ENCODE measurements at places on chromosomes 5 and 9.
A peak's percentile ranks its signal among the peaks of the same experiment; 100 is the strongest.

DNA sequence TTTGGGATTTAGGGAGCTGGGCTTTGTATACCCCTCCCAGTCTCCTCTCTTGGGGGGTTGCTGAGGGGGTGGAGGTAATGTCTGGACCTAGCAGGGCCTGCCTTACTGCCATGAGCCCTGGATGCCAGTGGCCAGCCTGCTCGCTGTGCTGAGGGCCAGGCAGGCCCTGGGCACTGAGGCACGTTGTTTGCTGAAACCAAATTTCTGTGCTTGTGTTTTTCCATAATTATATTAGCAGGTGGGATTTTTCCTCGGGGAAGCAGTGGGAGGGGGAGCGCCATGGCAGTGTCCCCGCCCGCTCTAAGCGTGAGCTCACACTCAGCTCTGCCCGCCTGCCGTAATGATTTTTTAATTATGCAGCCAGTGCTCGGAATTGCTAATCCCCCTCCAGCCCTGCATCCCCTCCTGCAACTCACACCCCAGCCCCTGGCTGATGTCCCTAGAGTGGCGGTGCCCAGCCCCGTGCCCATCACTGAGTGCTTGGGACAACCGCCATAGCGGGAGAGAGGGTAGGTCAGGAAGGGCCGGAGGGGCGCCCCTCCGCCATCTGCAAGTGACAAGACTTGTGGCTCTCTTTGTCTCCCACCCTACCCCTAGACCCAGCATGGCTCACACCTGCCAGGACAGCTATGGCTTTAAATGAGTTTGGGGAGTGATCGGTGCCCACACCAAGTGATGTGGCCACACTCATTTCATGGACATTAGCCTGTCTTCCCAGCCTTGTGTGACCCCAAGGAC, 20.9 kb downstream of the CXXC5 start:
- DNase-seq = no peak

DNA sequence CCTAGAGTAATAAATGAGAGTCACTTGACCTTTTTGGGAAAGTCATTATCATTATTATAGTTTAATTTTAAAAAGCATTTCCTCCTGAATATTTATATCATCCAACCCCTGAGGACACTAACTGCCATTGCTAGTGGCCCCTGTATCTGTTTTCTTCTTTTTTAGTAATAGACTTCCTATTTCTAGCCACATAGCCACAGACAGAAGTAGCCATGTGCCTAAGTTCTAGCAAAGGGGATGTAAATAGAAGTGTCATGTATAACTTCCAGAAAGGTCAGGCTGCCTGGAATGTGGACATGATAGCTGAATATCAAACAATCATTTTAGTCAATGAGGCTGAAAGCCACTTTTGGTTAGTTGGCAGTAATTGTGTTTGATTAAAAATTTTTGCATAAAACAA, 37.5 kb upstream of the IQGAP2 start:
- no peak for DNase-seq

- no peak for DNase-seq
Observed at GRCh38 chr5:112737070-112737462, 619 bp upstream of the APC start.

DNA sequence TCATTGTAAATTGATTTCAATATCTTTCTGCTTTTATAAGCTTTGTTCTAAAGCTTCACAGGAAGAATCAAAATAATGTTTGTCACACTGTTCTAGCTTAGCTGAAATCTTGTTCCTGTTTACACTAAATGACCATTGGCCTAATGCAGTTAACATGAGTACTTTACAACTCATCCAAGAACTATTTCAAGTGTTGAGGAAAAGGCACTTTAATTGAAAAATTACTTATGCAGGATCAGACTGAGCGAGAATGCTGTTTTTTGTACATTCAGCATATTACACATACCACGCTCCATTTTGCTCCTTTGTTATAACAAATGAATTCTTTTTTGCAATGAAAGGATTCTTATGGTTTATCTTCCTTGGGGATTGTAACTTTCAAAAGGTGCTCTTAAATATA, 22.4 kb upstream of the SMIM15 start:
- DNase-seq = no peak

- no peak for DNase-seq
Observed at GRCh38 chr5:154395407-154396106, 50.2 kb upstream of the SAP30L start.

DNA sequence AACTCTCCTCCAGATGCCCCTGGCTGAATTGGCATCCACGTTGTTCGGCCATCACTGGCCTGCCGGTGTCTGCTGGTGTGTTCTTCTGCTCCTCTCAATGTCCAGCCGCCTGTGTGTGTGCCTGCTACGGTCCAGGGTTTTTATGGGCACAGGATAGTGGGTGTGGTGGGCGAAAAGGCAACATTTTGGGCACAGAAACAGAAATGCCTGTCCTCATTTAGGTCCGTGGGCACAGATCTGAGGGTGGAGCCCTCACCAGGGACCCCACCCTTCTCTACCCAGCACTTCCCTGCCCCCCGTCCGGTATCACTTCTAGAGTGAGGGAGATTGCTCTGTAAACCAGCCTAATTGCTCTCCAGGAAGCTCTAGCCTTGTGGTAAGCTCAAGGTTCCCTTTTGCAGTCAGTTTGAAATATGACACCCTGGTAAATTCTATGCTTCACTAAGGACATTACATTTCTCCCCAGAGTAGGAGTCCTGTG, 410.1 kb downstream of the MAT2B start:
- no peak for DNase-seq

- no peak for DNase-seq
Observed at GRCh38 chr9:95592931-95593330, 76.2 kb upstream of the PTCH1 start.

GRCh38 chr9:136191099-136191959, 13.6 kb downstream of the LHX3 start:
- no peak for DNase-seq

DNA sequence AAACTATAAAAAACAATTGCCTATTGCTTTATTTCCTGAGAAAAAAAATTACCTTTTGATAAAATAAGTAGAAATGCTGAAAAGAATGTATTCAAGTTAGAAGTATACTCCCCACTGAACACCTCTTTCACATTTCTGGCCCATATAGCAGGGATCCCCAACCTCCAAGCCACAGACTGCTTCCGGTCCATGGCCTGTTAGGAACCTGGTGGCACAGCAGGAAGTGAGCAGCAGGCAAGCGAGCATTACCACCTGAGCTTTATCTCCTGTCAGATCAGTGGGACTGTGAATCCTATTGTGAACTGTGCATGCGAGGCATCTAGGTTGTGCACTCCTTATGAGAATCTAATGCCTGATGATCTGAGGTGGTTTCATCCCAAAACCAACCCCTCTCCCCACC, 563.9 kb downstream of the RAB3C start:
- no peak for DNase-seq

- DNase-seq = no peak
Observed at GRCh38 chr5:140565024-140565779, 574 bp downstream of the SLC35A4 start.

- no peak for DNase-seq
Observed at GRCh38 chr5:123215929-123216702, 127.1 kb downstream of the PRDM6 start.

DNA sequence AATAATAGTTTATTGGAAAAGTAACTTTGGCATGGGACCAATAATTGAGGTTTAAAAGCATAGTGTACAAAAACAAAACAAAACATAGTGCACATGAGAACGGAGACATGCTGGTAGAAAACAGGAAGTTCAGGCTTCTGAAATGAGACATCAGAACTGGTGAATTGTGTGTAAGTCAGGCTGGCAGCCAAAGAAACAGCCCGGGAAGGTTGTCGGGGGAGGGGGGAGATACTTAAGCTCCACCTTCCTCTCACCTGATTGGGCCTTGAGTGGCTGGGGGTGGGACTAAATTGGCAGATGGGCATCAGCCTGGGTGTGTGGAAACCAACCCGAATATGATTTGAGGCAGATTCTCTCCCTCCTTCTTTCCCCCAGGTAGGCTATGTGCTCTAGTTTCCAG, 256.3 kb downstream of the SMARCA2 start:
- DNase-seq = no peak

DNA sequence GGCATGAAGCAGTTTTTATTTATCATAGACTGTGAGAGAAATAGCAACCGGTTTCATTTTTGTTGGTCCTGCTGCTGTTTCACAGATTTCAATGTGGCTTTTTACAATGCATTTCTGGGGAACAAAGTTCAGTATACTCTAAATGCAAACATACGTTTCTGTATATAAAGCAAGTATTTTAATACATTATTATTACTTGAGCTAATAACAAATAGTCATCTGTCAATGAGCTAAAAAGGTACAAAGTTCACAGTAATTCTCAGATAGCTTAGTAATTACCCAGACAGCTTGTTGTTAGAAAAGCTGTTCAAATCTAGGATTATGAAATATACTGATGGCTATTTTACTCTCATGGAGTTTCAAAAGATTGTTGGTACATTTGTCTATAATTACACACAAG, 50.8 kb downstream of the PBX3 start:
- DNase-seq = no peak

DNA sequence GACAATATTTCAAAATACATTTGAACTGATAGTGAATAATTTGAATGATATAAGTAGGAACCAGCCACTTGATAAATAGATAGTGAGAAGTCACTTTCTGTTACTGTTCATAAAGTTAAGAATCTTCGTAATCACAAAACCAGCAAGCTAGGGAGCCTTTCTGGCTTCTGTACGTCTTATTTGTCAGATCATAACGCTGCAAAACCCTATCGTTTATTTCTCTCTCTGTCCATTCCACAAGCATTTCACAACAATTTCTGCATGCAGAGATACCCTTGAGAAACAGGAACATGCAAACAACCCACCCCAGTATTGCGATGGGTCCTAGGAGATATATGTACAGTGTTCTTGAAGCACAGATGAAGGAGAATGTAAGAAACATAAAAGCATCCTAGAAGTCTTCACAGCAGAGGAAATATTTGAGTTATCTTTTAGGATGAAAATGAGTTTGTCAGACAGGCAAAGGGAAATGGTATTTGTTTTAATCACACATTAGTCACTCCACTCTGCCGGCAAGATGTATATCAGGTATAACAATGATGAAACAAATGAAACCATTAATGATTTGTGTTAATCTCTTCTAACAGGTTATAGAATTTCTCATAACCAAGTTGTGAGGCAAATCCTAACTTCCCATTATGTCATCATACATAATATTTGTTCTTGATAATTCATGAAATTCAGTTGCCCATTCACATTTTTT, 668.7 kb upstream of the FTMT start:
- DNase-seq = no peak

GRCh38 chr5:96074460-96074859, 112.8 kb upstream of the ELL2 start:
- no peak for DNase-seq

GRCh38 chr9:137456061-137456863, 2.9 kb downstream of the NSMF start:
- no peak for DNase-seq

DNA sequence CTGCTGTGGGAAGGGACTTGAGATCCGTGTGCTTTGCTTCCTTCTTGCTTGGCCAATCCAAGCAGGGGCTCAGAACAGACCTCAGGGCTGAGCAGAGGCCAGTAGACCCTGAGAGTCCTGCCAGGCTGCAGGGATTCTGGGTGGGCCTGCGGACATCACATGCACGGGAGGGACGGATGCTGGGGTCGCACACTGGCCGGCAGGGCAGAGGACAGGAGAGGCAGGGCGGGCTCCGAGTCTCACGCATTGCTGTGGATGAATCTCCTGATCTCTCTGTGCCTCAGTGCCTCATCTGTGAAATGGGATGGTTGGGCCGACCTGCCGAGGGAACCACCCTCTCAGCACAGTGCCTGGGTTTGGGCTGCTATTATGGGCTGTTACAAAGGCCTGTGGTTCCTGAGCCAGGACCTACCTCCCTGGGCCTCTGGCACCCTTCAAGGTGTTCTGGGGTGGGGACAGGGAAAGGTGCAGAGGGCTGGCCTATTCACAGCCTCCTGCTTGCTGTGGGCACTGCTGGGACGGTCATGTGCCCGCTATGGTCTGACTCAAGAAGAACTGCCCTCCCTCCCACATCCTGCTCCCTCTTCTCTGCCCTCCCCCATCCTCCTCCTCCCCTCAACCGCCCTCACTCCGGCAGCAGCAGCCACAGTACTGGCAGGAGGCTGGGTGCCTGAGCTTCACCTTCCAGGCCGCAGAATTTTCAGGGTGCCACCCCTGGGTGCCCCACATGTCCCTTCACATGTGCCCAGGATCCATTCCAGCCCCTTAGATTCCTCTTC, 43.3 kb downstream of the NCS1 start:
- DNase-seq = no peak

GRCh38 chr9:114112325-114112724, 13.2 kb upstream of the KIF12 start:
- DNase-seq = no peak

- DNase-seq = no peak
Observed at GRCh38 chr9:35436933-35437332, 53.0 kb upstream of the RUSC2 start.

GRCh38 chr5:139197710-139198669, at the start of gene SIL1:
SIL1 (minus strand) TSS chr5:139198368; CDS start chr5:139127843, 70,525 bp downstream.
- peak; percentile 95 for DNase-seq

GRCh38 chr5:123605822-123606221, 93.8 kb downstream of the CSNK1G3 start:
- DNase-seq = no peak

DNA sequence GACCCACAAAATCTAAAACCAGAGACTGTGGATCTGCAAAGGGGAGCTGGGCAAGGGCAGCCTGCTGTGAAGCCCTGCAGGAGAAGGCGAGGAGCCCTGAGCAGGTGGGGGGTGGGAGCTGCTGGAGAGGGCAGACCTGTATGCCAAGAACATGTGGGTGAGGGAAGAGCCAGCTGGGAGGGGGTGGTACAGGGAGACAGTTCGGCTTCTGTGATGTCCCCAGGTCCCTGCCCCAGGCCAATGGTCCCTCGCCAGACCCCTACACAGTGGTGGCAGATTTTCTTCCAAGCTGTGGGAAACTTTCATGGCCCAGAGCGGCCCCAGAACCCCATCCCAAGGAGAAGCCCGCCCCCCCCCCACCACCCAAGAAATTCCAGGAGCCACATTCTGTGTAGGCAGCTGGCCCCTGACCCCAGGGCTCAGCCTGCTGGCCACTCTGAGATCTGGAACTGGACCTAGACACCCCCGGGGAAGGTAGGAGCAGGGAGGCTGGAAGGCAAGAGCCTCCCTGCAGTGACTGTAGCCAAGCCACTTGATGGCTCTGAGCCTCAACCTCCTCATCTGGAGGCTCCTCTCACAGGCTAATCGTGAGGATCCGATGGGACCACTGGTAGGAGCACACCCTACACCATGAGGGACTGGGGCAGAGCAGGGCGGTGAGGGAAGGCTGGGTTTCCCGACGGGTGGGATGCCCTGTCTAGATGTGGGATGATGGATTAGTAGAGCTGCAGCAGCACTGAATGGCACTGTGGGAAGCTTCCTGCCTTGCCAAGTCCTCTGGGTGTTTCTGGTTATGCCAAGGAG, 22.6 kb upstream of the CSF1R start:
- no peak for DNase-seq

DNA sequence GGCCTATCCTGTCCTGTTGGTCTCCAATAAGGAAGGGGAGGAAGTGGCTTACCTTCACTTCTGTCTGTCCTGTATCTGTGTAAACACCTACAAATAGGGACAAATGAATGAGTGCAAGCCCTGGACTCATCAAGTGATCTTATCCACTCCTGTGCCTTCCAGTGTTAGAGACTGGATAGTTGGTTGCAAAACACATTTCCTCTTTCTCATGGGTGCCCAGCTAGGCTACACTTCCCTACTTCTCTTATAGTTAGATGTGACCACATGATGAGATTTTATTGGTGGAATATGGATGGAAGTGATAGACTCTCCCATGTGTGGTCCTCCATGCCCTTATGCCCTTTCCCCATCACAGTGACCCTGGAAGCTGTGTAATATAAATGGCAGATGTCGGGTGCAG, 16.9 kb upstream of the PFDN1 start:
- DNase-seq = no peak

GRCh38 chr5:55324815-55325418, 17.1 kb downstream of the MTREX start:
- no peak for DNase-seq

- DNase-seq = no peak
Observed at GRCh38 chr5:82107267-82107666, 135.4 kb downstream of the ATG10 start.

All from effector CD8-positive, alpha-beta T cell (primary cell).